Activated CD4-positive, alpha-beta memory T cell treated with anti-CD3 and anti-CD28 coated beads, Interleukin-2, amount 10 ng/mL, durations not matched to agents 7 days and 5 days (primary cell): ENCODE measurements at places on chromosomes 1 and 21. TPM values are rescaled to one million over a fixed set of nuclear protein-coding genes. Genes with fewer than 3 reads are reported as not detected.
A peak's percentile ranks its signal among the peaks of the same experiment; 100 is the strongest.

DAB1 gene
- total RNA-seq = 3.9 TPM

GPR37L1 gene
- not detected for total RNA-seq

PCP4 gene
- not detected for total RNA-seq

SPRR2E gene
- not detected for total RNA-seq

OR2L2 gene
- 0.10 TPM for total RNA-seq

DNA sequence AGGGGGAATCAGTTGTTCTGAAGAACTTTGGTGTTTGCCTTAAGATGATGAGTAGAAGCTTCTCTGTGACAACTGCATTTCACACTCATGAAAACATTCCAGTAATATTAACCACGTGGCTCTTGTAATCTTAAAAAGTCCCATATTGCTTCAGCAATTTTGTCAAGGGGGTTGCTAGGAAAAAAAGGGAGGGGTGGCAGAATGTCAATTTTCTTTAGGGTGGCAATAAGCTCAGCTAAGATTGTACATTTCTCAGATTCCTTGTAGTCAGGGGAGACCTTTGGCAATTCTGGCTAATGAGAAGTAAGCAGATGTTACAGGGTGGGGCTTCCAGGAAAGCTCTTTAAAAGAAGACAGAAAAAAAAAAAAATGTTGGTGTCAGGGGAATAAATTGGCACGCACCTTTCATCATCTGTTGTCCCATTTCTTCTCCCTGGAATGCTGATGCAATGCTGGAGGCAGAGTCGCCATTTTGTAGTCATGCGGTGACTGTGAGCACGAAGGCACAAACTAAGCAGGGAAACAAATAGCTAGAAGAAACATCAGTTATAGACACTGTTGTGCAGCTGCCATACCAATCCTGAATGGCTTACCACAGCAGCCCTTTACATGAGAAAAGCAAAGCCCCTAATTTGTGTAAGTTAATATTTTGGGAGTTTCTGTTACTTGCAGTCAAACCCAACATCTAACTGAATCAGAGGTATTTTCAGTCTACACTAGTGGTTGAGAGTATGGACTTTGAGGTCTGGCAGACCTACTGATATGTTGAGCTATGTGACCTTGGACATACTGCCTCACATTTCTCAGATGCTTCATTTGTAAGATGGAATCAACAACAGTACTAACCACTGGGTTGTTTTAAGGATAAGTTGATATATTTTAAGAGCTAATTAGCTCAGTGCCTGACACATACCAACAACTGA, 56.1 kb upstream of the MRPS6 start:
- DNase-seq = no peak
- H3K27ac ChIP-seq = peak overlapping the region; percentile 6
- H3K4me1 ChIP-seq = peaks cover 45% of the 10 kb centered on the region
- no peak overlapping the region for H3K4me3 ChIP-seq
- H3K36me3 ChIP-seq = peaks cover 31% of the 10 kb centered on the region
- no peaks in the 10 kb centered on the region for H3K27me3 ChIP-seq

GRCh38 chr1:209743145-209743482, 12.7 kb upstream of the TRAF3IP3 start:
- H3K36me3 ChIP-seq = no peaks in the 10 kb centered on the region
- H3K27me3 ChIP-seq = no peaks in the 10 kb centered on the region
- H3K4me3 ChIP-seq = no peak overlapping the region
- peaks cover 49% of the 10 kb centered on the region for H3K4me1 ChIP-seq
- DNase-seq = no peak

- H3K4me3 ChIP-seq = no peak overlapping the region
- H3K27ac ChIP-seq = no peak overlapping the region
- no peaks in the 10 kb centered on the region for H3K27me3 ChIP-seq
- DNase-seq = no peak
Measured at GRCh38 chr1:173502104-173502503, 25.0 kb downstream of the PRDX6 start.

DNA sequence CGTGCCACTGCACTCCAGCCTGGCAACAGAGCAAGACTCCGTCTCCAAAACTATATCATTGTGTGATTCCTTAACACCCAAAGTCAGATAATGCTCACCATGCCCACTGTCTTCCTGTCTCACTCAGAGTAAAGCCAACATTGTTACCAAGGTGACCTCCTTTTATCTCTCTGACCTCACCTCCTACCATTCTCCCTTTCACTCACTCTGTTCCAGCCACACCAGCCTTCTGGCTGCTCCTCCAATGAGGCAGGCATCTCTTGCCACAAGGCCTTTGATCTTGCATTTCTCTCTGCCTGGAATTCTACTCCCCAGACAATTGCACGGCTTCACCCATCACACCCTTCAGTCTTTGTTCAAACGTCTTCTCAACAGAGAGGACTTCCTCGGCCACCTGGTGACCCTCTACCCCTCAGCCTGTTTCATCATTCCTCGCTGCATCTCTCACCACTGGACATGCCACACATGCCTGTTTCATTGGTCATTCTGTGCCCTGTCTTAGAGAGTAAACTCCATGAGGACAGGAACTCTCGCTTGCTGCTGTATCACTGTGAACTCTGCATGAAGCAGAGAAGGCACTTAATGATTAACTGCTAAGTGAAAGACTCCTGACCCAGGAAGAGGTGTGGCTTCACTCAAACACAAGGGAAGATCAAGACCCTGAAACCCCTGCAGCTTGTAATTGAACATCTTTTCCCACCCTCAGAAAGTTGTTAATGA, 67.1 kb upstream of the CAPZB start:
- H3K36me3 ChIP-seq = peaks cover 4% of the 10 kb centered on the region
- no peak for DNase-seq
- H3K4me3 ChIP-seq = no peak overlapping the region
- H3K27ac ChIP-seq = no peak overlapping the region

GRCh38 chr1:199182186-199182843, 543.5 kb downstream of the PTPRC start:
- no peak for DNase-seq
- no peaks in the 10 kb centered on the region for H3K4me1 ChIP-seq
- H3K4me3 ChIP-seq = no peak overlapping the region
- no peaks in the 10 kb centered on the region for H3K27me3 ChIP-seq
- H3K27ac ChIP-seq = no peak overlapping the region
- no peaks in the 10 kb centered on the region for H3K36me3 ChIP-seq

DNA sequence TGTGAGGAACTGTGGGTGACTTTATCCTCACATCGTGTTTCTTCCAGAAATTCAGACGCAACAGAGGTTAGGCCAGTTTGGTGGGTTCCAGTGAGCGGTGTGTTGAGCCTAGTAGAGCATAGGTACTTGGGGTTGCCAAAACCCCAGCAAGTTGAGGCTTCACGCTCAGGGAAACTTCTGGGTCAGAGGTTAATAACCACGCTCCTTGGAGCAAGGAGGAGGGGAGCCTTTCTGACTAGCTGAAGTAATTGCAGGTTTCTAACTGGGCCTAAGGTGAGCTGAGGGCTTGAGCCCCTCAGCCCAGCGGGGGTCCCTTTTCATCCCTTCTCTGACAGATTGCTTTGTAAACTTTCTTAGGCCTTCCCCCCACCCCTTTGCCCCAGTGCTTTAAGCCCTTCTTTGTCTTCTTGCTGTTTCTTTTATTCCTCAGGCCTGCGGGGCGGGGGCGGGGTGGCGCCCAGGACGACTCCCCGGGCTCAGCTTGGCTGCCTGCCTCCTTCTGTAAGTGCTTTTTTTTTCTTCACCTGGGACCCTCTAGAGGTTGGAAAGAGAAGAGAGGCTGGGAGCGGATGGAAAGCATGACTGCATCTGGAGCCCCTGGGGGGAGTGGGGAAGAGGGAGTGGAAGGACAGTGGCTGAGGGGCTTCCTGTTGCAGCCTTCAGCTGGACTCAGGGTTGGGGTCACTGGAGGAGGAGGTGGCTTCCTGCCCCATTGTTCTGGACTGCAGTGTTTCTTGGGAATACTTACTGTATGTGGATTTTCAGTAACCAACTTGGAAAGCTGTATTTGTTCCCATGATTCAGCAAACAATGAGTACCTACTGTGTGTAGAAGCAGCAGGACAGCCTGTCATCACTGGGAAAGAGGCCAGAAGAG, 1.3 kb upstream of the ZNF436 start:
- peaks cover 22% of the 10 kb centered on the region for H3K36me3 ChIP-seq
- no peaks in the 10 kb centered on the region for H3K27me3 ChIP-seq
- no peak for DNase-seq
- peaks cover 31% of the 10 kb centered on the region for H3K4me1 ChIP-seq

GRCh38 chr1:212700223-212700891, 717 bp upstream of the BATF3 start:
- H3K4me3 ChIP-seq = peak overlapping the region; percentile 74
- H3K36me3 ChIP-seq = peaks cover 18% of the 10 kb centered on the region
- H3K27me3 ChIP-seq = peaks cover 2% of the 10 kb centered on the region
- peaks cover 80% of the 10 kb centered on the region for H3K4me1 ChIP-seq

GRCh38 chr1:70583522-70583921, 172.5 kb downstream of the CTH start:
- no peak overlapping the region for H3K4me3 ChIP-seq
- H3K27ac ChIP-seq = no peak overlapping the region
- H3K4me1 ChIP-seq = no peaks in the 10 kb centered on the region
- no peaks in the 10 kb centered on the region for H3K27me3 ChIP-seq
